Stimulated activated CD4-positive, alpha-beta T cell treated with anti-CD3 and anti-CD28 coated beads, Interleukin-12 subunit alpha, Interleukin-12 subunit beta, amount 100 ng/mL, for 24 hours (primary cell): ENCODE measurements at places on chromosomes 2 and 18.
A peak's percentile ranks its signal among the peaks of the same experiment; 100 is the strongest.

DNA sequence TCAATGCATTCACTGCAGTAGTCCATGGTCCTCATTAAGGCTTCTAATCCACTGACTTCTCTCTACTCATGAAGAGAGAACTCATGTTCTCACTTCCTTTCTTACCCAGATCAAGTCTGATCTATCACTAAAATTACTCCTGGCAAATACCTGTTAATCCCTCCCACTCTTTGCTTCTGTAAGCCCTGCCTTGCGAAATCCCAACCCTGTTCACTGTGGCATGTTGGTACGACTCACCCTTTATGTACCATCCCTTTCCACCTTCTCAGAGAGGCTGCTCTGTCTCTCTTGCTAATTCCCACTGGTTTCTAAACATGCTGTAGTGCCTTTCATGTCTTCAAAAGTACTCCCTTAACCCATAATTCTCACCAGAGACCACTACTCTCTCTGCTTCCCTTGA is 272.2 kb upstream of the ACVR2A start:
- DNase-seq: no peak

DNA sequence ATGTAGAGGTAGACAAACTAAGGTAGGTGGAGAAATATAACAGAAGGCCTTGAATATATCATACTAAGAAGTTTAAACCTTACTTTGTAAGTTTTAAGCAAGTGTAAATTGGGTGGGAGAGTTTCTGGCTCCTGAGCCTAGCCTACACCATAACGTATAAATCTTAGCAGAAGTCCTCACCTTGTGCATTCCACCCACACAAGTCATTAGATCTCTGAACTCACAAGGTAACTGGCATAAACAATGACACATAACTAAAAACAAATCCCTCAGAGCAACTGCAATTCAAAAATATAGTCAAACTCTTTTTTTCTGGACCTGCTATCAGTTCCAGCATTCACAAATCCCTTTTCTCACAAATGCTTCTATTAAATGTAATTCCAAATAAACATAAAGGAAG is 9.4 kb downstream of the REV1 start:
- no peak for DNase-seq

- peak; percentile 59 for DNase-seq
These were observed 80.2 kb downstream of the SMAD4 start for GRCh38 chr18:51110073-51110797.

DNA sequence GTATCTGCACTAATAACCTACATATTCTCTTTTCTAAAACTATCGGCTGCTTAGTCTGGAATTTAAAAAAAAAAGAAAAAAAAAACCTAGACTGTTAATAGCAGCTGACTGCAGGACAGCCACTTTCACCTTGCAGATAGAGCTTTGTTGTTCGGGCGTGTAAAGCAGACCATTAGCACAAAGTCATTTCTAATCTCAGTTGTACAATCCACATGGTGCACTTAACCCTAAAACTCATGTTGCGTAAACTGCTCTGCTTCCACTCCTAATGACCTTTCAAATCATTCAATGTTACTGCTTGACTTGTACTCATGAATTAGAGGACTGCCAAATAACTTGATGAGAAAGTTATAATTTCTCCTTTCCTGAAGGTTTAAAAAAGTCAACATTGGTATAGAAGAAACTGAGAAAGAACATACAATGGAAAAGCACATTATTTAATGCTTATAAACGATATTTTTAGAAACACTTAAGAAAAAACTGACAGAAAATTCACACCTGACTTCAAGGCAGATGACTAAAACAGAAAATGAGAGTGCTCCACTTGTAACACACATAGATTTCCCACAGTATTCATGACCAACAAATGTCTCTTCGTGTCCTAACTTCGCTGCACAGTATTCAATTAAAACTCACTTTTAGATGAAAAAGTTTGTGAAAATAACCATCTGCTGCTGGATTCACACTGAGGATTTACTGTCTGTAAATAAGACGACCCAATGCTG is 2.6 kb downstream of the CDH2 start:
- DNase-seq: no peak

DNA sequence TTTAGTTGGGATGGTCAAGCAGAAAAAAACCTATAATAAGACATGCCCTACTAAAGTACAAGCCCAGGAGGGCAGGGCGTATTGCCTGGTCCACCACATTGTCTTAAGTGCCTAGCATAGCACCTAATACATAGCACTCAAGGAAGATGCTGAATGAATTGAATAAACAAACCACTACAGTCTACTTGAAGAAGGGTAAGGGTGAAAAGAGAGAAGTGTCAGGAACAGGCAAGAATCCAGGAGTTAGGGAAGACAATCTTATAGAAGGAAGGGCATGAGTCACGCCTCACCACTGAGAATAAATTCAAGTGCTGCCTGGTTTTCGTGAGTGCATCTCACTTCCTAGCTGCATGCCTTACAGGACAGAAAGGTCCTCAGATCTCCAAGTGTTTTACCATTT is 13.9 kb downstream of the SLC19A3 start:
- no peak for DNase-seq
